Cortex of kidney (tissue), 1 donor: ENCODE measurements at places on chromosomes 11 and 22.

- no peak for DNase-seq
These were observed 21.3 kb upstream of the TSKU start for GRCh38 chr11:76761718-76762355.

DNA sequence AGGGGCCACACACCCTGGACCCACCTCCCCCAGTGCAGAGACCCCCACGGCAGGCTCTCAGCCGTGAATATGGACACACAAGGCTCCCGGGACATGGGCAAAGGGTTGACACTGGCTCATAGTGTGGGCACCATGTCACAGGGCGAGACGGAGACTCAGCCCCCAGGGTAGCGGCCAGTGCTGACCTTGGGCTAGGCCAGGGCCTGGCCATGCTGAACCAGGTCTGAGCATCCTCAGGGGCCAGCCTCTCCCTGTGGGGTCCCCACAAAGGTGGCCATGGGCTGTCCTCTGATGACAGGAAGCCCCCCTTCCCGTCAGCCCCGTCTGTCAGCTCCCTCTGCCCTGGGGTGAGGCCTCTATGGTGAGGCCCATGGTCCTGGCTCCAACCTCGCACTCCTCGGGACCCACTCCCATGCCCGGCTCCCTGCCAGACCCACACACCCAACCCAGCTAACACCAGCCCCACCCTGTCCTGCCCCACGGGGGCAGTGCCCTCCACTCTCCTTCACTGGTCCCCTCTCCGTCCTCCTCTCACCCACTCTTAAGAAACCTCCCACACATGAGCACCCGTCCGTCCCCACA is 19.0 kb upstream of the PRODH start:
- DNase-seq, result no peak

DNA sequence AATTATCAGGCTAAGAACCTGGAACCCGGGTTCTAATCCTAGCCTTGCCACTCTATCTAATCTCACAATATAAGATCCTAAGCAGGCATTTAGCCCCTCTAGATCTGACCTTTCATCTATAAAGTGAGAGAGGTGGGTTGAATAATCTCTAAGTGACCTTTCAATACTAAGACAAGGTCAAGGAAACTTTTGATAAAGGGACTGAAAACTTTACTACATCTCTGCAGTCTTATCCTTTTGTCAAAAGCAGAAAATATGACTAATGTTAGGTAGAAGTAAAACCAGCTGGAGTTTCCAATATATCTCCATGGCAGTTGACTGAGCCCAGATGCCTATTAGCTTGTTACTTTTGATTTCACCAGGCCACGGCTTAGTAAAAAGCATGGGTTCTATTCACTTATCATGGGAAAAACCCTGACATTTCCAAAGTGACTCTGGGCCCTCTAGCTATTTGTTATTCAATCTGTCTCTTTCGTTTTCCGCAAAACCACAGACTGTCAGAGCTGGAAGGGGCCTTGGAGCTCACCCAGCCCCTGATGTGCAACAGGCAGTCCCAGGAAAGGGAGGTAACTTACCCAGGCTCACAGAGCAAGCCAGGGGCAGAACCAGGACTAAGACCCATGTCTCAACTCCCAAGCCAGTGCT is 75.8 kb downstream of the RAB30 start:
- DNase-seq, result no peak

DNA sequence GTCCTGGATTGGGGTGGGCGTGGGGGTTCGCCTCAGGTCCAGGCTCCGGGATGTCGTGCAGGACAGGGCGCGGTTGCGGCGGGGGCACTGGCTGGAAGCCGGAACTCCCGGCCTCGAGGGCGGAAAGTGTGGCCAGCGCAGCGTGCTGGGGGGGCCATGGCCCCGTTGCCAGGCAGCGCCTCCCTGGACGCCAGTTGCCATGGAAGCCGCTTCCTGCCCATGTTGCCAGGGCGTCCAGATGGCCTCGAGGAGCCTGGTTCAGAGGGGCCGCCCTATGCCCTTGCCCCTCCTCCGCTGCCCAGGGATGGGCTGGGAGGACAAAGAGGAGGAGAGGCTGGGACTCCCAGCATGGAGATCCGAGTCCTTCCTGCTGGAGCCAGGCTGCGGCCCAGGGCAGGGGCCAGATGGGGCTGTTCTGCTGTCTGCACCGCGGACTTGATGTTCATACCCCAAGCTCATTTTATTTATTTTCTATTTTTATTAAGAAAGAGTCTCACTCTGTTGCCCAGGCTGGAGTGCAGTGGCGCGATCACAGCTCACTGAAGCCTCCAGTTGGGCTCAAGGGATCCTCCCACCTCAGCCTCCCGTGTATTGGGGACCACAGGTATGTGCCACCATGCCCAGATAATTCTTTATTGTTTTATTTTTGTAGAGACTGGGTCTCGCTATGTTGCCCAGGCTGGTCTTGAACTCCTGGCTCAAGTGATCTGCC is 4.6 kb upstream of the CCDC188 start:
- no peak for DNase-seq

DNA sequence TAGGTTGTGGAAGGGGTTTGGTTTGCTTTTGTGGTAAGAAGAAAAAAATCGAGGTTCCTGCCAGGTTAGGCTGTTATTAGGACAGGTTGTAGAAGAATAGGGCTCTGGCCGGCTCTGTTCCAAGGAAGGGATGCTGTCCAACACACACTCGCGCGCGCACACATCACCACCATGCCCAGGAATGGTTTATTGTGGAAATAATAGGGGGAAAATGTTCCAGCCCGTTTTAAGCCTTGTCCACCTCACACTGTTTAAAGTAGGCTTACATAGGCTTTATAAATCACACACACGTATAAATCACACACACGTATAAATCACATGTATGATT is 1.2 kb upstream of the ARHGAP20 start:
- no peak for DNase-seq

GRCh38 chr22:38613588-38613987 is 42.6 kb downstream of the FAM227A start:
- DNase-seq, result no peak

GRCh38 chr11:57205041-57205641 is 23.4 kb downstream of the LRRC55 start:
- DNase-seq, result no peak

GRCh38 chr11:96290031-96290430 is 53.0 kb downstream of the MAML2 start:
- no peak for DNase-seq

GRCh38 chr11:94588366-94588942 is 21.3 kb downstream of the PIWIL4 start:
- DNase-seq, result no peak

- DNase-seq, result no peak
These were observed 3.8 kb downstream of the AIP start for GRCh38 chr11:67486481-67487195.

DNA sequence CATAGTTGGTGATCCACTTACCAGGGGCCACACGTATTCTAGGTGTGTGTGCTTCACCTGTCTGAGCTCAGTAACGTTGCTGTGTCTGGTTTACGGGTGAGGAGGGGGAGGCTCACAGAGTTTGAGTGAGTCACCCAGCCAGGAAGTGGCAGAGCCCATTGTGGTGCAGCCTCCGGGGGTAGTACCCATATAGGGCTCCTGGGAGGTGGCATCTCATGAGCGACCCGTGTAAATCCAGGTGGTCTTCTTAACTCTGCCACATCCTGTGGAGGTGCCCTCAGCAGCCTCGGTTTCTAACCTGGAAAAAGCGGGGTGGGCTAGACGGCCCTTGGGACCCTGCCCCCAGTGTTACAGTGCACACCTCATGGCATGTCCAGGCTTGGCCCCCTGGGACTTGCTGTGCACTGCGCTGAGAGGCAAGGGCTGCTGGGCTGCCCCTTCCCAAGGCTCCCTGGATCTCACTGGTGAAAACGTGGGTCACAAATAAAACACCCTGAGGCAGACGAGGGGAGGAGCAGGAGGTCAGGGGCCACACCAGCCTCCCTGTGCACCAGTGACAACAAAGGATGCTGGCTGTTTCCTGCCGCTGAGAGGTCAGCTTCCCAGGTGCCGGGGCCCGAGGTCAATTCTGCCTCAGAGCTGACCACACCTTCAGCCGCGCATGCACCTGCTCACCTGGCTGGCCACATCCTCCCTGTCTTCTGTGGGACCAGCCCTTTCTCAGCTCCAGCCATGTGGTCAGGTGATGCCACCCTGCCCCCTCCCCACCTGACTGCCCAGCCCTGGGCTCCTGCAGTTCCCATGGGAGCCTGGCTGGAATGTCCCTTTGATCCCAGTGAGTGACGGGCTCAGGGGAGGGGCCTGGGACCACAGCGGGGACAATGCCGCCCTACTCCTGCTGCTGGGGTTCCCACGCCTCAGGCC is 305.1 kb downstream of the CTTN start:
- DNase-seq, result no peak

DNA sequence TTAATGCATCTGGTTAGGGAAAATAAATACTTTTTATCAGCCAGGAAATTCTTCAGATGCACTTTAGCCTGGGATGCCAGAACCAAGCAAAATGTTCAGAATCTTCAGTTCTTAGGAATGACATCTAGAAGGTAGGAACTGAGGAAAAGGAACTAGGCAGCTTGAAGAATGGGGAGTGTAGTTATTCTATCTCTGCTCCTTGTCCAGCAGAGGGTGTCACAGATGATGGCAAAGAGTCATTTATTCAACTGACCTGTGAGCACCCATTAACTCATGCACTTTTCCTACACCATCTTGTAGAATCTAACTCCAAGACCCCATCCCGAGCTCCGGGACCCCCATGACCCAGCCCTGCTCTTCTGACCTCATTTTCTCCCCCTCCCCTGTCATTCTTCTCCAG is 122.1 kb upstream of the ISX start:
- no peak for DNase-seq

- DNase-seq, result no peak
These were observed 108.3 kb upstream of the RRM1 start for GRCh38 chr11:3986301-3986700.

DNA sequence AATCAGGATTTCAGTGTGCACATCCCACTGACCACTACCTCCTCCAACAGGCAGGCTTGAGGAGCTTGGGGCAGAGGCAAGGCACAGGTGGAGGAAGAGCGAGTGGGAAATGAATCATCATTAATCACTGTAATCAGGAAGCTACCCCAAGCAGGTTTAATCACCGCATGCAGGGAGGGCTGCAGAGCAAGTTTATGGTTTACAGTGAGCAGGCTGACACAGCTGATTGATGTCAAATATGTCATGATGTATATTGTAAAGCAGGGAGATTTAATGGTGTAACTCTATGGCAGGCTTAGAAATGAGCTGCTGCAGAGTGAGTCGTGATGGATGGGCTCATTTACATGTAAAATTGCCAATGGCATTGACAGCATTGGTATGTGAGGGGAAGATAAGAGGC is 441.0 kb downstream of the NTM start:
- DNase-seq, result no peak

- DNase-seq, result no peak
These were observed 31.6 kb downstream of the SBF1 start for GRCh38 chr22:50443197-50443596.

- no peak for DNase-seq
These were observed 8.2 kb downstream of the SOX6 start for GRCh38 chr11:16347928-16348685.

- DNase-seq, result no peak
These were observed 1136.5 kb downstream of the TBC1D22A start for GRCh38 chr22:47898946-47899345.

DNA sequence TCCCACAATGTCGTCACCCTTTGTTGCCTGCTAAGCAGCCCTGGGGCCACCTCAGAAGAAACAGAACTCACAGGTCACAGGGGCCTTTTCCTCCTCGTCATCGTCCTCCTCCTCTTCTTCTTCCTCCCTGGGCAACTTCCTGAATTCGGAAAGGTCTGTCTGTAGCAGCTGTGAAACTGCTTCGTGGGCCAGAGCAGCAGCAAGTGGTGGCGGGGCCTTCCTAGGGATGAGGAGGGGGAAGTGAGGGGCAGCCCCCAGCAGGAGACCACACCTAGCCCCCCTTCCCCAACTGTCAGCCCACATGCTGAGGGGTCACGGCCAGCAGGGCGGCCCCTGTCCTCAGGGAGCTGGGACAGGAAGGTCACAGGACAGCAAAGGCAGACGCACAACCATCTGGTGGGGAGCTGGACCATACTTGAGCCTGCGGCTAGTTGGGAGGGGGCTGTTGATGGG is 13.2 kb downstream of the PPM1F start:
- no peak for DNase-seq

GRCh38 chr11:82859750-82860149 is 40.5 kb downstream of the PRCP start:
- DNase-seq, result no peak

- DNase-seq, result no peak
These were observed 69.1 kb downstream of the YAP1 start for GRCh38 chr11:102179371-102179770.

- no peak for DNase-seq
These were observed 75.0 kb upstream of the CCND1 start for GRCh38 chr11:69566001-69566400.

- no peak for DNase-seq
These were observed 59.6 kb downstream of the ST3GAL4 start for GRCh38 chr11:126415128-126415527.

GRCh38 chr11:114846416-114846791 is 168.1 kb downstream of the NXPE2 start:
- no peak for DNase-seq

- no peak for DNase-seq
These were observed 41.8 kb upstream of the KCNQ1OT1 start for GRCh38 chr11:2741377-2742131.

DNA sequence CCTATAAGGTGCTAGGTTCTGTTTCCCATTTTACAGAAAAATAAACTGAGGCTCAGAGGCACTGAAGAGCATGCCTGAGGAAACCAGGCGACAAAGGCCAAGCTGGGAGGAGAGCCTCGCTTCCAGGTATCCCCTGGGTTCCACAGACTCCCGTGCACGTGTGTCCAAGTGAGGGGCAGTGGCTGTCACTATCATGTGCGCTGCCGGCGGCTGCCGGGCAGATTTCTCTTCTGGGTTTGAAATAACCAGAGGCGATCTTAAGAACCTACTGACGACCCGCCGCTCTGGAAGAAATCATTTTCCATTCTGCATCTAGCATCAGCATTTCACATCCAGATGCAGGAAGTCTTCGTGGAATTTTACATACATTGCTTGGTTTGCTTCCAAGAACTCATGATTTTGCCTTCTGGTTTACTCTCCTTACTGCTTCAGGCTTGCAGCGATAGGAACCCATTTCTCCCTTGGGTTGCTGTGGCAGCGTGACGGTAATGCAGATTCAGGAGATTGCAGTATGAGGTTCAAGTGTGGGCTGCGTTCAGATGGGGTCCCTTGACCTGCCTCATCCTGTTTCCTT is 28.6 kb downstream of the ARHGAP8 start:
- no peak for DNase-seq

DNA sequence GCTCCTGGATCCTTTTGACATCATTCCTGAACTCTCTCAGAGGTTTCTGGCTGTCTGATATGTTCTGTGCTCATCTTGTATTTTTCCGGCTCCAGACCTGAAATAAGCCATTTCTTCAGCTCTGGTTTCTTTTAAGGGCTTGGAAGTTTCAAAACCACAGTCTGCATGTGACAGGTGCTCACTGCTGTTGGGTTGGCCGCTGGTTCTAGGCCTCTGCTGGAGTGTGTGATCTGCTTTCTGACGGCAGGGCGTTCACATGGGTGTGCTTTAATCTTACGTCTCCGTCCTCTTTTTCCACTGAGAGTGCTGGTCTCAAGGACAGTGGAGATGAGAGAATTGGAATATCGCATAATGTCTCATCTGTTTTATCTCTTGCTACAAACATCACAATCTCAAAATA is 10.3 kb downstream of the ZBED4 start:
- DNase-seq, result no peak
